ENCODE measurements at places on chromosomes 12 and 14.

DNA sequence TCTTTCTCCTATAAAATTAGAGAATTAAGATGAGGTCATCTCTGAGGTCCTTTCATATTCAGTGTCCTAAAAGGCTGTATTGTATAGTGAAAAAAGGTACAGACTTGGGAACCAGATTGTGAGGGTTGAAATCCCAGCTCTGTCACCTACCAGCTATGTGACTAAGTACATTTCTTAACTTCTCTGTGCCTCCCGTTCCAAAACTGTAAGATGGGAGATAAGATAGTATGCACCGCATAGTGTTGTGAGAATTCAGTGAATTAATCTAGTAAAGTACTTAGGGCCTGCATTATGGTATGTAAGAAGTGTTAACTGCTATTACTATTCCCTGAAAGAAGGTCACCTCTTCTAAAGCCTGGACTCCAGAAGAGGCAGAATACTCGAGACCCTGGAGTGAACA, 60.6 kb downstream of the GNG2 start:
- DNase-seq: no peak

GRCh38 chr12:22209422-22209821, 125.1 kb downstream of the ST8SIA1 start:
- DNase-seq: no peak

- no peak for DNase-seq
Observed at GRCh38 chr12:13156277-13156676, 40.2 kb upstream of the EMP1 start.

DNA sequence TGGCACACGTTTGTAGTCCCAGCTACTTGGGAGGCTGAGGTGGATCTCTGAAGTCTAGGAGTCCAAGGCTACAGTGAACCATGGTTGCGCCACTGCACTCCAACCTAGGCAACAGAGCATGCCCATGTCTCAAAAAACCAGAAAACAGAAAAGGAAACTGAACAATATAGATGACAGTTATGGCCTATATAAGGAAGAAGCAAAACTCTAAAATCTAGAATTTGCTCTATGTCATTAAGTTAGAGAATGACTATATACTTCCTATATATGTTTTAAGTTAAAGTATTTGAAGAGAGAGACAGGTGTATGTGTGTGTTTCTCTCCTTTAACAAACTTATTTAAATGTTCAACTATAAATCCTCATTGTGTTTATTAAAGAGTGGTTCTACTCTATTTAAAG, 65.8 kb downstream of the MNAT1 start:
- no peak for DNase-seq

- DNase-seq: no peak
Observed at GRCh38 chr12:72872996-72873395, 600.8 kb downstream of the TRHDE start.

DNA sequence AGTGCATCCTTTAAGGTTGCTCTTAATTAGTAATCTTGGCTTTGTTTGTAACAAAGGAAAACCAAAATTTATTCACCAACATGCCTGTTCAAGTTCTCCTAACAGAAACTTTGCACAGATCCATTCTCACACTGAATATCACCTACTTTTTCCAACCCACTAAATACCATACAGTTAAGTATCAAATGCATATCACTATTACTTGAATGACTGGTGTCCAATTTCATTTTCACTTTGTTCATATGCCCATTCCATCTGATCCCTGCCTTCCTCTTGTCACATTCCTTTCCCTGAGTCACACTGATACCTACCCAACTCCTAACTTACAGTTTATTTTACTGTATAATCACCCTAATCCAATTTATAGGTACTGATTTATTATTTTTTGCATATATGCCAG, 286.4 kb downstream of the NELL2 start:
- DNase-seq: no peak

- DNase-seq: no peak
Observed at GRCh38 chr12:112353393-112353792, 28.8 kb downstream of the HECTD4 start.

DNA sequence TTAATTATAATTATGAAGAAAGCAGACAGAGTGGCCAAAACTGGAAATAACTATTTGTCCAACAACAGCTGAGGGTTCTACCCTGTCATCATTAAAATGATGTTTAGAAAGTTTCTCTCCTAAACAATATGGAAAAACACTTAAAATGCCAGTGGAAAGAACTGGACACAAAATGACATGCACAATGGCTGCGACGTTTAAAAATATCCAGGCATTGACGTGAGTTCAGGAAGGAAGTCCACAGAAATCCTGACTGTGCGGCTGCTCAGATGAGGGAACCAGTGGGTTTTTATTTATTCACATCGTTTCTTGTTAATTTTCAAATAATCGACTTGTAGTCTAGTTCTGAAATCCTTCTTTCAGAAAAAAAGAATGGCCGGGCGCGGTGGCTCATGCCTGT, 58.3 kb downstream of the CCNK start:
- no peak for DNase-seq

- DNase-seq: no peak
Observed at GRCh38 chr14:106442857-106443256, 916.5 kb downstream of the TMEM121 start.

DNA sequence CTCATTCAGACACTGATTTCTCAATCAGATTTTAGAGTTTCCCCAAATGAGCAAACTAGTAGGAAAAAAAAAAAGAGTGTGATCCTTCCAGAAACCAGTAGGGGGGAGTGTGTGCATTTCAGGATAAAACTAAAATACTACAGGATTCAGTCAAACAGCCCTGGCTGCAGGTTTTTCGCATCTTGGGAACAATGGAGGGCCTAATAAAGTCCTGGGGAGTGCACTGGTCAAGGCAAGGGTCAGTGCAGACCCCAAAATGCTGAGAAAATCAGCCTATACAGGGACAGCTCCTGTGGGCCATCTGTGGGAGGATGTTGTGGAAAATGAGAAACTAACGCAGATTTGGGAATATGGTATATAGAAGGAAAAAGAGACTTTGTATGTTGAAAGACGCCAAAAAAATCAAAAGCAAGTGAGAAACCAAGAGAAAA, 22.2 kb upstream of the ABCD4 start:
- peak; percentile 14 for DNase-seq

DNA sequence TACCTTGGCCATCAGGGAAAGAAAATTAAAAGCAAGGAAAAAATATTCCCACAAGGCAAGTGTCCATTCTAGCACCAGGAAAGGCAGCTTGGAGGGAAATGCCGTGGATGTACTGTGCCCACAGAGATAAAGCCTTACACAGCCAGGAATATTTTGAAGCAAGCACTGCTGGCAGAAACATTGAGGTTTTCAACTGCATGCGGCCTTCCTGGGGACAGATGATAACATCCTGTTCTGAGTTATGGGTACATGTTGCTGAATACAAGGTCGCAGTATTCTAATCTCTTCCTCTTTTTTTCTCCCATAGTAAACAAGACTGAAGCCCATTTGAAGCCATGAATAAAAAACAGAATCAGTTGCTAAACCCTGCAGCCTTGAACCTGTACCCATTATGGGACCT, 197.1 kb downstream of the BTG1 start:
- DNase-seq: no peak

- DNase-seq: no peak
Observed at GRCh38 chr14:73754911-73755360, 40.8 kb upstream of the PNMA1 start.

DNA sequence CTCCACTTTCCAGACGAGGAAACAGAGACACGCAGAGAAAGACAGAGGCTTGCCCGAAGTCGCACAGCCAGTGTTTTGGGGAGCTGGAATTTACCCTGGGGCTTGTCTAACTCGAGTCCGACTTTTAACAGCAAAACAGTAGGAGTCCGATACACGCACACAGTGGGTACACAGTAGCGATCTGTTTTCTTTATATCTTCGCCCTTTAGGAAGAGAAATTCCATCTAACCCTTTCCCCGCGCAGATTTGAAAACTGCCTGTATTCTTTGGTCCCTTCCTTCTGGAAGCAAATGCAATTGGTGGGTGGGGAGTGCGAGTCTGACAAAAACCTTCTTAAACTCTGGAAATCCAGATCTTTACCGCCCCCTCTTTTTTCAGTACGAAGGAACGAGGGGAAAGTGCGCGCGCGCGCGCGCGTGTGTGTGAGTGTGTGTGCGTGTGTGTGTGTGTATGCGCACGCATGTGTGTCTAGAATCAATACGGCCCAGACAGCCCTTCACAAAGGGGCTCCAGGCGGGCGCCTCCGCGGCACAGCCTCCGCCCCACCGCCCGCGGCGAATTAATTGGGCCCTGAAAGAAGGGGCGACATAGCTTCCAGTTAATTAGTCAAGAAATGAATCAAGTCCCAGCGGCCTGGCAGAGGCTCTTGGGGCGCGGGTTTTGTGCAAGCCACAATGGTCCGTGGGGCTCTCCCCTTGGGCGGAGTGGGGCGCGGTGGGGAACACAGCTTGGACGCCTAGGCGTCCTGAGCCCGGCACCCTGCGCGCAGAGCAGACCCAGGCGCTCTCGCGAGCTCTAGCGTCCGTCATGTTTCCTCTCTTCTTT, 14.0 kb upstream of the TBX3 start:
- no peak for DNase-seq

- no peak for DNase-seq
Observed at GRCh38 chr14:76007852-76008251, 22.3 kb downstream of the IFT43 start.

- no peak for DNase-seq
Observed at GRCh38 chr12:43930032-43930431, 94.2 kb downstream of the TMEM117 start.

Data from neural crest cell (in vitro differentiated cells).